ENCODE measurements at places on chromosomes 13 and 19.

DNA sequence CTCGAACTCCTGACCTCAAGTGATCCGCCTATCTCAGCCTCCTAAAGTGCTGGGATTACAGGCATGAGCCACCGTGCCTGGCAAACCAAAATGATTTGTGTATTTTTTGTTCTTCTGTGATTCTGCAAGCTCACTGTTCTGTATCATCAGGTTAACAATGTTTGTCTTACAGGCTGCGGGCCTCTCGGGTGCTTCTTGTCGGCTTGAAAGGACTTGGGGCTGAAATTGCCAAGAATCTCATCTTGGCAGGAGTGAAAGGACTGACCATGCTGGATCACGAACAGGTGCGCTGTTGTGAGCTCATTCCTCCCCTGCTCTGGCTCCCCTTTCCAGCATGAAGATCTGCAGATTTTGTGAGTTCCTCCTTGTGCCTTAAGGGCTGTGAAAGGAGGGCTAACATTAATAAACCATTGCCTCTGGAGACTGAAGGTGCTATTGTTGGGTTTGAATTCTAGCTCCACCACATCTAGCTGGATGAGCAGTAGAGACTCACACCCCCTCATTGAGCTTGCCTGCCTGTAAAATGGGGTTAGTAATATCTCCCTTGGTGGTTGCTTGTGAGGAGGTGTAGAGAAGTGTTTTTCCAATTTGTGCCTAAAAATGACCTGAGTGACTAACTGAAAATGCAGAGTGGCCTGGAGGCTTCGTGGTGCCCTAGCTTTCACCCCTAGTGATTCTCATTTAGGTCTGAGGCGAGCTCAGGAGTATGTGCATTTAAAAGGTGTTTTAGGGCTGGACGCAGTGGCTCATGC is 12.9 kb downstream of the SAE1 start:
- DNase-seq = no peak

DNA sequence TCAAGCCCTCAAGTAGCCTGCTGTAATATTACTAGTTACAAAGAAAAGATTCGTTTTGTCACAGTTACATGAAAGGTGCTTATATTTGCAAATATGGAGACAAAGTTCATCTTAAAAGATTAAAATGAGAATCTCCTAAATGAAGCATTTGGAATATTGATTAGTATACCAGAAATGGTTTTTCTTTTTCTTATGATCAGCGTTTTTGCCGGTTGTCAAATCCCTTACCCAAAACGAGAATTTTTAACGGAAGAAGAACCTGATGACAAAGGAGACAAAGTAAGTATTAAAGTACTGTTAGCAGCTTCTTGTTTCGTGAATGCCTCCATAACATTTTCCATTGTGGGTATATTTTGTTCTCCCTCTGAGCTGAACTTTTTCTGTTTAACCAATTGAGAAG is 147.1 kb downstream of the CDK8 start:
- DNase-seq = no peak

DNA sequence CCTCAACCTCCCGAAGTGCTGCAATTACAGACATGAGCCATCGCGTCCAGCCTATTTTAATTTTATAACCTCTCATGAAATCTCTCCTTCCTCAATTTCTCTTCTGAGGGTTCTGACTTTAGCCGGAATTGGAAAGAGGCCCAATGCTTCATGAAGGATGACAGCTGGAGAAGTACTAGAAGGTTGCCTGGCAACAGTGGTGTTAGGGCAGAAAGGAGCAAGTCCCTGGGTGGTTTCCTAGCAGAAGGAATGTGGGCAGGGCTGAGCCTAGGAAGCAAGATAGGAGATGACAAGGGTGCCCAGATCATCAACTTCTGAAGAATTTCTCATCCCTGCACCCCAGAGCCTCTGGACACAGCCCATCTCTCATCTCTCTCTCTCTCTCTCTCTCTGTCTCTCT is 25.8 kb downstream of the CACNG6 start:
- no peak for DNase-seq

- DNase-seq = no peak
Measured at GRCh38 chr19:51258165-51259160, 7.6 kb downstream of the SIGLECL1 start.

DNA sequence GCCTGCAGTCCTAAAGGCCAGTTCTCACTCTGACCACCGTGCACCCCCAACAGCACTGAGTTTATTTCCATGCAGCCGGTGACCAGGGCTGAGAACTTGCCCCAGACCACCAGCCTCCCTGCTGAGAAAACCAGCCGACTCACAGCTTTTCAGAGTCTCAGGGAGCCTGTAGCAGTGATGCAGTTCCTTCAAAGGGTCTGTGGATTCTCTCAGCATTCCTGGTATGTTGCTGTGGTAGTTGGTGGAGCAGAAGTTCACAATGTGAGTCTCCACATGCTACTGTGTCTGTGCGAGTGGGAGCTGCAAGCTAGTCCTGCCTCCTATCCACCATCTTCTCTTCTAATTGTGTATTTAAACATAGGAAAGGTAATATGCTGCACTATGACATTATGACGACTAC is 254.9 kb upstream of the KLF12 start:
- no peak for DNase-seq

- DNase-seq = no peak
Measured at GRCh38 chr19:52660981-52661380, 22.8 kb upstream of the ZNF83 start.

- DNase-seq = no peak
Measured at GRCh38 chr13:44212633-44213396, 160.8 kb upstream of the SERP2 start.

- DNase-seq = no peak
Measured at GRCh38 chr13:58478858-58479257, 847.3 kb downstream of the PCDH17 start.

GRCh38 chr19:42501733-42502132 is 26.5 kb downstream of the CEACAM1 start:
- no peak for DNase-seq

DNA sequence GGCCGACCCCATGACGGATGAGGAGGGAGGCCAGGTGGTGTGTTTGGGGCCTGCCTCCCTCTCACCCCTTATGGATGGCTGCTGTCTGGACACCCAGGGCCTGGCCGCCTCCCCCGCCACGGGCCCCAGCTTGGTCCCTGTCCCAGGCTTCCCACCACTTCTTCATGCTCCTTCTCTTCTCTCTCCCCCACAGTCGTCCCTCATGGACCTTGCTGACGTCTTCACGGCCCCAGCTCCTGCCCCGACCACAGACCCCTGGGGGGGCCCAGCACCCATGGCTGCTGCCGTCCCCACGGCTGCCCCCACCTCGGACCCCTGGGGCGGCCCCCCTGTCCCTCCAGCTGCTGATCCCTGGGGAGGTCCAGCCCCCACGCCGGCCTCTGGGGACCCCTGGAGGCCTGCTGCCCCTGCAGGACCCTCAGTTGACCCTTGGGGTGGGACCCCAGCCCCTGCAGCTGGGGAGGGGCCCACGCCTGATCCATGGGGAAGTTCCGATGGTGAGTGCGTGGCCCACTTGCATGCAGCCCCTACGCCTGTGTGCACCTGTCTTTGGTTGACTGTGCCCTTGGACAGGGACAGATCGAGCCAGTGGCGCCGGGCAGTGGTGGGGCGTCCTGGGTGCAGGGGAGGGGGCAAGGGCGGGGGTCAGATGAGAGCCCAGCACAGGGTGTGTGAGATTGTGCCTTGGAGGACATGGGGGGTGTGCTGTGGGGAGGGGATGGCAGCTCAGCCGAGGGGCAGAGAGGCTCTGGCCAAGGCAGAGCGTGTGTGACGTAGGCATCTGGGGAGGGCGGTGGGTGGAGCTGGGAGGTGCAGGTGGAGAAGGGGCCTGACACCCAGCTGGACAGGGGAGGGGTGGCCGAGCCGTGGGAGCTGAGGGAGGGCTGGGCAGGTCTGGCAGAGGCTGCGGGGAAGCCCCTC is 16.8 kb downstream of the EPN1 start:
- no peak for DNase-seq

GRCh38 chr19:18601875-18602274 is 4.7 kb downstream of the CRLF1 start:
- no peak for DNase-seq

DNA sequence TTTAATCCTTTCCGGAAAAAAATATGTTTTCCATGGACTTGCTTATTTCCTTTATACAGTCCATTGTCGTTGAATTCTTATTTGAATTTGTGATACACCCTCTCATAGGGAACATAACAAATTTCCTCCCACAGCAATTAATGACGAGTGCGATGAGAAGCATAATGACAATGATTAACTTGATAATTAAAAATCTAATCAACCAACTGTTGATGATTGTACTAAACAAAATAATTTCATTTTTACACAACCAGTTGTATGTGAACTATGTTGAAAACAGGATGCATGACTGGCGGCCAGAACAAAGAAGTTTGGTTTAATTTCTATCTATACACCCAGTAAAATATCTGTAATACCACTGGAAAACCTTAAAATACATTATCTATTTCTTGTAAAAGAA is 26.1 kb upstream of the CEACAM21 start:
- no peak for DNase-seq

DNA sequence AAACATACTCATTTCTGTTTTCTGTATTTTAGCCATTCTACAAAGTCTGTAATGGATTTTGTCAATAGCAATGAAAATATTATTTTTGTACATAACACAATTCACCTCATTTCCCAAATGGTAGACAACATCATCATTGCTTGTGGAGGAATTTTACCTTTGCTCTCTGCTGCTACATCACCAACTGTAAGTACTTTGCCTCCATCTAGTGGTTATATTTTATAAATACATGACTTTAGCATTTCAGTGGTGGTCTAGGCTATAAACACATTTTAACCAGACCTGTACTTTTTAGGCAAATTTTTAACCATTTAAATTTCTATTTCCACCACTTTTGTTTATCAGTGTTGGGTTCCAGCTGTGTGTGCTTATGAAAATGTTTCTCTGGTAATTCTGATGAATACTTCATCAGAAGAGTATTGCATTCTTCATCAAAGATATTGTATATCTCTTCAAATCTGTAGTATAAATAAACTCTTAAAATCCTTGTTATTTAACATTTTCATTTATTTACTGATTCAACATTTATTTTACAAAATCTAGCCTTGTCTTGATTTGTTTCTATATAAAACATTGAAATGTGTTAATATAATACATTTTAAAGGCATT is 222.4 kb downstream of the NBEA start:
- peak; percentile 20 for DNase-seq

GRCh38 chr19:55355213-55355821 is 798 bp upstream of the COX6B2 start:
- no peak for DNase-seq

DNA sequence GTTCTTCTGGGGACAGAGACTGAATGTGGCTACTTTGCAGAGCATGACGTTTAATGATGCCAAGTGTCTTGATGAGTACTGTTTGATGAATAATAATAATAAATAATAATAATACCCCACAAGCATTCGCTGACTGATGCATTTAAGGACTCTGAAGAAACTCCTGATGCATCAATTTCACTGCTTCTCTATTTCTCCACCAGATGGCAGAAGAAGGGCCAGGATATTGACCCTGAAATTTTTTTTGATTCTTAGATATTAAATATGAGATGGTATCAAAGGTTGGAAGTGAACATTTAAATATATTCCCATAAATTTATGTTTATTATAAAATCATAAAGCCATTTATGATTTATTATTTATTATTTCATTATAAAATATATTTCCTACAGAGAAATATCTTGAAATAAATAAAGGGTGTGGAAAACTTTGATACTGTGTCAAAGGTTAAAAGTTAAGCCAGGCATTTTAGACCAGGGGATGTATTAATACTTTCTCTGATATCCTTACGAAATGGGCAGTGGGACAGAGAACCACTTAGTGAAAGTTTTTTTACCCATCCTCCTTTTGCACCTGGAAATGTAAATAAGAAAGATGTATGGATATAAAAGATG is 170.9 kb downstream of the LACC1 start:
- DNase-seq = no peak

GRCh38 chr19:11418094-11418548 is 993 bp downstream of the RGL3 start:
- no peak for DNase-seq

GRCh38 chr13:43770871-43771270 is 15.9 kb downstream of the ENOX1 start:
- no peak for DNase-seq
